ENCODE measurements at places on chromosomes 3 and 15.

DNA sequence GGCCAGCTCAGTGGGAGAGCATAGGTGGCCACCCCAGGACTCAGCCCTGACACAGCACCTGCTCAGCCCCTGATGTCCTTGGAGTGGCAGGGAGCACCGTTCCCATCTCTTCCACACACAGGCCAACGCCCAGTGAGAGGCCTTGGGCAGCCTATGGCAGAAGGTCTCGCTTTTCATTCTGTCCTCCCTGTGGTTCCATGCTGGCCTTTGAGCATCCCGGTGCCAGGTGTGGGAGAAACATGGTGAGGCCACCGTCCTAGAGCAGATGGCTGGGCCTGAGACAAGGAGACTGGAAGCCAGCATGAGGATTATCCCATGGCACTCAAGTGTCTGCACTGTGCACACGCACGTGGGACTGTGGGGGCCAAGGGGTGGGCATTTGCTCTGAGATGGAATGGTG, 25.1 kb downstream of the ADCY5 start:
- no peak for DNase-seq

DNA sequence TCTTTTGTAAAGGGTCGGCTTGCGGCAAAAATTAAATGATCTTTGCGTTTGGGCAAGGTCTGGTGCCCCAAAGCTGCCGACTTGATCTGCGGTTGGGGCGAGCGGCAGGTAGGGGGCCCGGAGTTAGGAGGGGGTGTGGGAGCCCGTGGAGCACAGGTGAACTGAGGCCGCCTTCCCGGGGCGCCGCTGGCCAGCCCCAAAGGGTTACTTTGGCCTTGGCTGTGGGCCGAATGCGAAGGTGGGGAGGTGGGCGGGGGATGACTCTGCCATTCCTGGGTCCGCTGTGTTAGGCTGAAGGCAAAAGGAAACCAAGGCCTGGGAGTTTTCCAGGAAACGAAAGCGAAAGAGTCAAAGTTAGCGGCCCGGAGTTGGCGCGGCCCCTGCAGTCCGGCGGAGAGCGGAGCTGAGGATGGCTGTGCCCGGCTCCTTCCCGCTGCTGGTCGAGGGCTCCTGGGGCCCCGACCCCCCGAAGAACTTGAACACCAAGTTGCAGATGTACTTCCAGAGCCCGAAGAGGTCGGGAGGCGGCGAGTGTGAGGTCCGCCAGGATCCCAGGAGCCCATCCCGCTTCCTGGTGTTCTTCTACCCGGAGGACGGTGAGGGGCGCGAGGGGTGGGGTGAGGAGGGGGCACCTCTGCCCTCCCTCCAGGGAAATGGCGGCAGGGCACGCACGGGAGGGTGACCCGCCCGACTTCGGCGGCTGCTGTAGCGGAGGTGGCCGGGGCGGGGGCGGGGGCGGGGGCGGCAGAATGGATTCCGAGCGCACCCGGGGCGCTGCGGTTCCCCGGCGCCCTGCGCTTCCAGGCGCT, at the start of gene PARP14:
TSS of gene PARP14 (plus strand) at position 365 of the 809 bp plus-strand sequence. CDS start at position 410, 45 bp downstream.
- DNase-seq = no peak

DNA sequence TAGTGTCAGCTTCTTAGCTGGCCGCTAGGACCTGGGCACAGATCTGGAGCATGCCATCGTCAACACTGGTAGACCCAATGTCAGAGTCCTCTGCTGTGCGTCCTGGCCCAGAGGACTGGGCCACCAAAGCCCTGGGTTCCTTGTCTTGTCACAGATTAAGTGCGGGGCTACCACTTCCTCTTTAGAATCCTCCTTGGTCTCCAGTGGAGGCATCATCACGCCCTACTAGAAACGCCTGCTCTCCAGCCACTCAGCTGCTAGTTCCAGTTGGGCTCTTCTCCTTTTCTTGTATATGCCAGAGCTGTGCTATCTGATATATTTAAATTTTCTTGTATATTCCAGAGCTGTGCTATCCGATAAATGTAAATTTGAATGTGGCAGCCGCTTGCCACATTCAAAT, 11.2 kb downstream of the PPCDC start:
- DNase-seq = no peak

GRCh38 chr3:20846066-20846465, 660.1 kb upstream of the SGO1 start:
- no peak for DNase-seq

GRCh38 chr3:141928631-141929270, 52.3 kb downstream of the ATP1B3 start:
- no peak for DNase-seq
